ENCODE measurements at places on chromosomes 12 and 14.

- DNase-seq = no peak
Measured at GRCh38 chr12:55700255-55701018, 7.3 kb downstream of the ITGA7 start.

GRCh38 chr14:51185180-51185579, 54.9 kb upstream of the TMX1 start:
- DNase-seq = no peak

DNA sequence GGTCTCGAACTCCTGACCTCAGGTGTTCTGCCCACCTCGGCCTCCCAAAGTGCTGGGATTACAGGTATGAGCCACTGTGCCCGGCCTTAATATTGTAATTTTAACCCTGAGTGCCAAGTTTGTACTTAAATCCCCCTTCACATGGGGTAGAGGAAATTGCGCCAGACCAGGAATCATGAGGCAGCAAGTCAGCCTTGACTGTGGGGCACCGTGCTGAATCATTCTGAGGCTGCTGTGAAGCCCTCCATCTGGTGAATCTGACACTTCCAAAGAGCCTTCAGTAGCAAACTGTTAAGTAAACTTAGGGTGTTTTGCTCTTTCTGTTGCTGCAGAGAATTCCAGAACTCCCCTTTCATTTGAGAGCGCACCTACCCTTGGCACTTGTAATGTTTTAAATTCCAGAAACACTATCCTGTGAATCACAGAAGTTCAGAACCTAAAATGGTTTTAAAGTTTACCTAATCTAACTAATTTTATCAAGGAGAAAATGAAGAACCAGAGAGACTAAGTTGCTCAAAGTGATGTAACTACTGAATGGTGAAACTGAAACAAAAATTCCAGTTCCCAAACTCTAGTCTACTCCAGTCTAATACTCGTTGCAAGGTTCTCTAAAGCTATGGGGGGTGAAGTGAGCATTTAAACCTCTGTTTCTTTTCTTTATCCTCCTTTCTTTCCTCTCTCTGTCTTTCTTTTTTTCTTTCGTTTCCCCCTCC, 7.5 kb downstream of the HEBP1 start:
- DNase-seq = no peak

DNA sequence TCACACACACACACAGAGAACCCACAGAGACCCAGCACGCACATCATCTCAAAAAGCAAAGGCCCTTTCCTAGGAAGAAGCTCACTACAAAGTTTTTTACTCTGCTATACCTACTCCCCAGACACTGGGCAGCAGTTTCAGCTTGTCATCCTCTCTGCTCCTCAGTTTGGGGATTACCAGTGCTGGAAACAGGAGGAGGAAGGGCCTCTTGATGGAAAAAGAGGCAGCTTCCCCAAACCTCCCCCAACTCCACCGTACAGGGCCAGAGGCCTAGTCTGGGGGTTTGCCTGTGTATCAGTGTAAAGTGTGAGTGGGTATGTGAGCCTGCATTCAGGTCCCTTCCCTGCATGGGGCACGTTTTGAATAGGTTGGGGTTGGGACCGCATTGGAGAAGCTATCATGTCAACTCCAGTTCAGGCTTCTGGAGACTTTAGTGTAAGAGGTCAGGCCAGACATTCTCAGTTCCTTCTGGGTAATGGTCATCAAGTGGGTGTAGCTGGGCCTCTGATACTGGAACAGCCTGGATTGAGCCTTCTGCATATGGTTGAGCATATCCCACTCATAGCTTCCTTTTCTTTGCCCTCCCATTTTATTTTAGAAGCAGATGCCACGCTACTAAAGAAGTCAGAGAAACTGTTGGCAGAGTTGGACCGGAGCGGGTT, 1.2 kb downstream of the REM2 start:
- DNase-seq = no peak

- no peak for DNase-seq
Measured at GRCh38 chr12:66947119-66947518, 268.2 kb upstream of the GRIP1 start.

- DNase-seq = peak; percentile 80
Measured at GRCh38 chr12:52036587-52037171, 14.6 kb upstream of the NR4A1 start.

GRCh38 chr14:96011607-96012006, 27.6 kb upstream of the C14orf132 start:
- no peak for DNase-seq
